Activated CD4-positive, alpha-beta memory T cell treated with anti-CD3 and anti-CD28 coated beads for 36 hours (primary cell): ENCODE measurements at places on chromosomes 16 and 17. TPM values are rescaled to one million over a fixed set of nuclear protein-coding genes. Genes with fewer than 3 reads are reported as not detected.

RND2 gene
- total RNA-seq = not detected

- DNase-seq = no peak
Measured at GRCh38 chr17:19714542-19715411, 1.6 kb downstream of the SLC47A2 start.

SLC12A3 gene
- not detected for total RNA-seq

GRCh38 chr17:49817993-49818392 lies 29.5 kb downstream of the KAT7 start:
- DNase-seq = peak; percentile 63

CD300LB gene
- total RNA-seq = not detected

GRCh38 chr16:9798474-9798873 lies 383.8 kb downstream of the GRIN2A start:
- no peak for DNase-seq

TOX3 gene
- not detected for total RNA-seq

DNA sequence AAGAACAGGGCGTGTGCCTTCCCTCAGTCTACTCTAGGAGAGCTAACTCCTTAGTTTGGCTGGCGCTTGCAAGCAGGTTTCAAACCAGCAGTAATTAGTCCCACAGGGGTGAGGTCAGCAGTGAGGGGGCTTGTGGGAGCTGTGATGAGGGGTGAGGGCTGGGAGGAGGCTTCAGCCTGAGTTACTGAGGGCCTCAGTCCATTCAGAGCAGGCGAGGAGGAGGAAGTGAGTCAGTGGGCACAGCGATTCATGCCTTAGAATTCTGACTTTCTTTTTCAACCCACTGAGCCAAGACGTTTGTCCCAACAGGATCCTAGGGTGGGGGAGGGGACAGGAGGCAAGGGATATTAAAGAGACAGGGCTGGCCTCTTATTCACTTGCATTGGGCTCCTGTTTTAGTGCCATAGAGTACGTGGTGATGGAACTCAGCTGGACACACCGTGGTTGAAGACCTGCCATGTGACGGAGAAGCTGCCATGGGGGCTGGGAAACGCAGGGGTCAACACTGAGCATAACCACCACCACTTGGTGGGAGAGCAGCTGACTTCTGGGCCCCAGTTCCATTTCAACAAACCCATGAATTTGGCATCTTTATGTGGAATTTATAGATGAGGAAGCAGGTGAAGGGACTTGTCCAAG lies 8.3 kb upstream of the ITGA3 start:
- peak; percentile 66 for DNase-seq

ZNF423 gene
- not detected for total RNA-seq

GRCh38 chr17:77686903-77687302 lies 271.6 kb upstream of the TNRC6C start:
- DNase-seq = no peak

DNA sequence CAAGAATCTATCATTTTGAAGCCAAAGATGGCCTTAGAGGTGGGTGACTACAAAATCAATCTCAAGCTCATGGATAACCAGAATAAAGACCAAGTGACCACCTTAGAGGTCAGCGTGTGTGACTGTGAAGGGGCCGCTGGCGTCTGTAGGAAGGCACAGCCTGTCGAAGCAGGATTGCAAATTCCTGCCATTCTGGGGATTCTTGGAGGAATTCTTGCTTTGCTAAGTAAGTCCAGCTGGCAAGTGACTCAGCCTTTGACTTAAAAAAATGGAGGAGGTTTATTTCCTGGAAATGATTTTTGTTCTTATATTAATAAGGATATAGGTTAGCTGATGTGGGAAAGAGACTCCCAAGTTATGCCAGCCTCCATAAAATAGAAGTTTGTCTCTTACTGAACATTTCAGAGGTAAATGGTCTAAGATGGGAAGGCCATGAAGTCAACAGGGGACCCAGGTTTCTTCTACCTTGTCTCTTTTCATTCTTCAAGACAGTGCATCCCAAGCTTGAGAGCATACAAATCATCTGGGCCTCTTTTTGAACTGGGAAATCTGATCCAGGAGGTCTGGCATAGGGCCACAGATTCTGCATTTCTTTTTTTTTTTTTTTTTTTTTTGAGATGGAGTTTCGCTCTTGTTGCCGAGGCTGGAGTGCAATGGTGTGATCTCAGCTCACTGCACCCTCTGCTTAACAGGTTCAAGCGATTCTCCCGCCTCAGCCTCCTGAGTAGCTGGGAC lies 19.8 kb upstream of the TANGO6 start:
- no peak for DNase-seq

DNA sequence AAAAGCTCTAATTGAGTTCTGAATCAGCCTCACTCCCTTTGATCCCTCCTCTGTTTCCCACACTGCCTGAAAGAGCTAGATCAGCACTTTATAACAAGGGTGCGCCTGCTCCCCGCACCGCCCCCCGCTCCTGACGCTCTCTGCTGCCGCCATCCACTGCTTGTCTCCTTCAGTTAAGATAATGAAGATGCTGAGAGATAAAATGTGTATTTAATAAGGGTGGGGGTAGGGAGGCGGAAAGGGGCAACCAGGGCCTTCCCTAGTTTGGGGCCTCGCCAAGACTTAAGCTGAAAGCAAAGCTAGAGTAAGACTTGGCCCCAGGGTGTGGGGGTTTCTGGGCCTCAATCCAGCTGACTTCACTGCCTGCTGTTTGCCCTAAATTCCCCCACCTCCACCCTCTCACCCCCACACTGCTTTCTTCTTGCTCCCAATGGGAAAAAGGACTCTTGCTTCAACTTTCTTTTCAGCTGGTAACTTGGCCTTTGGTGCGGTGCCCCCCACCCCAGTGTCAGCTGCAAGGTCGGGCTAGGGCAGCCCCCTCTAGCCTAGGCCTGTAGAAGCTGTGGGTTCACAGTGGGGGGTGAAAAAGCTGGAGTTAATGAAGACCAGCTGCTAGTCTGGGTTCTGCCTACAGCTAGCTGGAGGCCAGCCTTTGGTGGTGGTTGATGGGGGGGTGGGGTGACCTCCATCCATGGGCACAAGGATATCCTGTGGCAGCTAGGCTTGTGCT lies 1.8 kb upstream of the RARA start:
- no peak for DNase-seq

DNA sequence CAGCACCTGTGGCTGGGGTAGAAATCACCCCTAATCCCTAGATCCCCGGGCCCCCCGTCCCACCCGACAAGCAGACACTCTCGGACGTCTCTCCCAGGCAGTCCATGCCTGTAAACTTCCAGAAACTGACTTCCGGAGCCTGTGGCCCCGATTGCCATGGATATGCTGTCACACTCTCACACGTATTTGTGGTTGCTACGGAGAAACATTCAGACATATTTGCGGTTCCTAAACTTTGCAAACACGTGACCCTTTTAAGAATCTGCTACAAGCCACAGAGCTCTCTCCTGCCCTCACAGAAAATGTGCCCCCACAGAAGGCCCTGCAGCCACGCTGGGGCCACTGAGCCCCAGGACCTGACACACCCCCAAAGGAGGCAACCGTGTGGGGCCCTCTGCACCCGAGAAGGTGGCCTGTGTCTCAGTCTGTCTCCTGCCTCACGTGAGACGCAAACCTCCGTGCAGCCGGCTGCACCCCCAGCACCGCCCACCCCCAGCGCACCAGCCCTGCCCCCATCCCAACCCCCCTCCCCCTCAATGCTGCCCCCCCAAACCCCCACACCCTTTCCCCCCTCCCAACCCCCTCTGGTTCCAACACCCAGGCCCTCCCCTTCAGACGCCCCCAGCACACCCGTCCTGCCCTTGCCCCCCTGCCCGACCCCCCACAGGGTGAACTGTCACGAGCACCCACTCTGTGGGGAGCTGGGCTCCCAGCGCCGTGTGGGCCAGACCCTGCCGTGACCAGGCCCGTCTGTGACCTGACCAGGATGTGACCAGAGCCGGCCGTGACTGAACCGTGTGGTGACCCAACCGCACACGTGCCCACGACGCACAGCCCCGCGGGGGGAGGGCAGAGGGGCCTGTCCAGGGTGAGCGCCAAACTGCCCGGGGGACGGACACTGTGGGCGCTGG lies 66.3 kb upstream of the METRNL start:
- no peak for DNase-seq

DNA sequence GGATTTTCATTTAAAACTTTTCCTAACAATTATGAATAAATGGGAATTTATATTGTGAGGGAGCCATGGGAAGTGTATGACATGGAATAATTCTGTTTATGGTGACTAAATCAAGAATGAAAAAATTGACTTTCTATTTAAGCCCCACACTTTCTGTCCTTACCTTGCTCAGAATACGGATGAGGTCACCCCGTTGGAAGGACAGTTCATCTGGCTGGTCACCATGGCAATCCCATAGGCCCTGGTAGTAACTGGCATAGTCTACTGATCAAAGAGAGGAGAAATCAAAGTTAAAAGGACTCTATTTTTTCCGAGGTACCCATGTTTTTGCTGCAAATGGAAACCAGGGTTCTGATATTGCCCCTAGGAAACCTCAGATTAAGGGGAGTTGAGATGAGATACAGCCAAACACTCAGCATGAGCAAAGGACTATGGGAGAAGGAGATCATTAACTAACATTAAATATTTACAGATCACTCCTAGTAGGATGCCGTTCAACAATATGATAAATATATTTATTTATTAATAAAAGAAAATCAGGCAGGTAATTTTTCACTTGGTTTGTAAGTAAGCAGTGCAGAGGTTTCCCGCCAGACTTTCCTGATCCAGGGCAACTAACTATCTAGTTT lies 54.9 kb downstream of the SNX11 start:
- DNase-seq = no peak

DNA sequence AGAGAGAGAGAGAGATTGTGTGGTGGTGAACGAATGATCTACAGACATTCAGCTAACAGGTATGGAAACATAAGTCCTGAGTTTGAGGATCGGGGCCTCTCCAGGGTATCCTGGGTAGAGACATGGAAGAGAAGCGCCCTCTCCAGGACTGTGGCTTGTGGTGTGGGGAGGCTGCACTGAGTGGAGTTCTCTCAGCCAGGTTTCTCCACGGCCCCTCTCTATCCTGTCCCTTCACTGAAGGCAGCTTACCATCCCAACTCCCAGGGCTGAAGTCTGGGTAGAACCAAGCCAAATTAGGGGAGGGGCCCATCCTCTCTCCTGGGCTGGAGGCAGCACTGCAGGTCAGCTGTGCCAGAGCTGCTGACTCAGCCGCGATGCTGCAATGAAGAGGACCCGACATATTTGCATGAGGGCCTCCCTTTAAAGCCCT lies 6.2 kb downstream of the C1QL1 start:
- no peak for DNase-seq

GRCh38 chr17:29571486-29571882 lies 3.0 kb downstream of the TP53I13 start:
- peak; percentile 7 for DNase-seq

DNA sequence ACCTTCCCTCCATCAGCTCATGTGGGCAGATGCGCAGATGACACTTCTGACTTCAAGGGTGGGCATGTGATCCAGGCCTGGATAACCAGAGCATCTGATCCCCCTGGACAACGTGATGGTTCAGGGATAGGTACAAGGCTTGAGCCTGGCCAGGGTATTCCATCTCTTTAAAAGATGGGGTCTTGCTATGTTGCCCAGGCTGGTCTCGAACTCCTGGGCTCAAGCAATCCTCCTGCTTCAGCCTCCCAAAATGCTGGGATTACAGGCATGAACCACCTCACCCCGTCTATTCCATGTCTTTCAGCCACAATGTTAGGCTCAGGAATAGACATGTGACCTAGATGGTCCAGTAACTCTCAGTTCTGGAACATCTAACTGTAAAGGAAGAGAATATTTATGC lies 20.8 kb downstream of the CRYM start:
- no peak for DNase-seq

HSD11B2 gene
- total RNA-seq = 1.3 TPM

CPHXL gene
- not detected for total RNA-seq

DNA sequence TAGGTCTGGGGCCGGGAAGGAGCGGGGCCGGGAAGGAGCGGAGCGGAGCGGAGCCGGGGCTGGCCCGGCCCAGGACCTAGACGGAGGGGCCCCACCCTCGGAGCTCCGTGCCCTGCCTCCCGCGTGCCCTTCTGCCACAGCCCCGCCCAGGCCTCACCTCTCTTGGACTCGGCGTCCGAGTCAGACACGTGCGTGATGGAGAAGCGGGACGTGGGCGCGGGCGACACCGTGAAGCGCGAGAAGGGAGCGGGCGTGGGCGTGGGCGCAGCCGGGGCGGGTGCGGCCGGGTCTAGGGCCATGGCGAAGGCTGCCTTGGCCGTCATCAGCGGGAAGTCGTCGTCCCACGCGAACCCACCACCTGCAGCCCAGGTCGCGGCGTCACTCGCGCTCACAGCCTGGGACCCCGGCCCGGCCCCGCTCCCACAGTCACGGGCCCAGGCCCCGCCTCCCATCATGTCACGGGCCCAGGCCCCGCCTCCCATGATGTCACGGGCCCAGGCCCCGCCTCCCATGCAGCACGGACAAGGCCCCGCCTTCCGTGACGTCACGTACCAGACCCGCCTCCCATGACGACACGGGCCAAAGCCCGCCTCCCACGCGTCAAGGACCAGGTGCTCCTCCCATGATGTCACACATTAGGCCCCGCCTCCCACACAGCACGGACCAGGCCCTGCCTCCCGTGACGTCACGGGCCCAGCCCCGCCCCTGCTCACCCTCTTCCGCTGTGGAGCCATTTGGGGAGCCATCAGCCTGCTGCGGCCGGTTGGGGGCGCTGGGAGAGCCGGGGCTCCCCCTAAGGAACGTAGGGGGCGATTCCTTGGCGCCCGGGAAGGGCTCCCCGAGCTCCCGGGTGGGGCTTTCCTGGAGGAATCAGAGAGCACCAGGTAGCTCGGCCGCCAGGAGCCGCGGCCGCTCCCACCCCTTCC lies 45.8 kb upstream of the PVALEF start:
- peak; percentile 93 for DNase-seq

SLFN12 gene
- 10.7 TPM for total RNA-seq
